ENCODE measurements at places on chromosomes 1 and 21.

DNA sequence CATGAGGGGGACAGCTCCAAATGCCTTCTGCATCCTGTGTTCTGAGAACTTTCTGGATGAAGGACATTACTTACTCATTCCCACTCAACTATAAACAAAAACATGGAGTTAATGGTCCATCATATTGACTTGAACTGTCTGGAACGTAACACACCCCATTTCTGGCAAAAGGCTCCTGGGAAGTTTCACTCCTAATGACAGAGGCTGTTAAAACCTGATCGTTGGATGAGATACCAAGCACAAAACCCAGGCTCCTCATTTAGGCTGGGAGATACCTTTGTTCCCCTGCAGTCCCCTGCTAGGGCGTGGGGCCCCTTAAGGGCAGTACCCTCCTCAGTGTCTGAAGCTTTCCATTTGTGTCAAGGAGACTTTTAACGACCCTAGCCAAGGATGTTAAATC is 78.9 kb downstream of the RHOU start:
- no peak for DNase-seq

GRCh38 chr1:15326691-15327588 is 79.9 kb downstream of the FHAD1 start:
- DNase-seq: no peak

DNA sequence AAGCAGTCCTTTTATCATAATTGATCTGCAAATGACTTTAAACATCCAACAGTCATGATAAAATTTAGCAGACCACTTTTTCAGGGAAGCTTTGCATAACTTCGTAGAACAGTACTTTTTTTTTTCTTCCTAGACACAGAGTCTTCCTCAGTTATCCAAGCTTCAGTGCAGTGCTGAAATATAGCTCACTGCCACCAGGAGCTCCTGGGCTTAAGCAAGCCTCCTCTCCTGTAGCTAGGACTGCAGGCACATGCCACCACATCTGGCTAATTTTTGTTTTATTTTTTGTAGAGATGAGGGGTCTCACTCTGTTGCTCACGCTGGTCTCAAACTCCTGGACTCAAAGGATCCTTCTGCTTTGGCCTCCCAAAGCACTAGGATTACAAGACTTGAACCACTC is 3.8 kb downstream of the F13B start:
- no peak for DNase-seq

- DNase-seq: no peak
Measured at GRCh38 chr1:185483664-185484450, 166.8 kb upstream of the IVNS1ABP start.

- DNase-seq: no peak
Measured at GRCh38 chr1:27438621-27439061, 46.2 kb downstream of the GPR3 start.

DNA sequence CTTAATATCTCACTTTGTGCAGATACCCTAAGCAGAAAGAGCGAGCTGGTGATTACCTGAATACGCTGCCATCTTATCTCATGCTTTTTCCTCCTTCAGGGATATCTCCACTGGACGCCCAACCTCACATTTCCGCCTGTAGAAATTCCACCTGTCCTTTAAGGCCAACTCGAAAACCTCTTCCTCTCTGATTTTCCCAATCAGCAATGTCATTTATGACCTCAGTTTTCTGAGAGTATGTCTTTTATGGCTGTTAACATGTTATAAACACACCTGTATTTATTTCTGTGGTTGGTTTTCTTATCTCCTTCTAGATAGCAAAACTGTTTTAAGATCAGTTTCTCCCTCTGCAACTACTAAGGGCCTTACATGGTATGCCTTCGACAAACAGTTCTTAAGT is 41.1 kb downstream of the CD34 start:
- DNase-seq: no peak

DNA sequence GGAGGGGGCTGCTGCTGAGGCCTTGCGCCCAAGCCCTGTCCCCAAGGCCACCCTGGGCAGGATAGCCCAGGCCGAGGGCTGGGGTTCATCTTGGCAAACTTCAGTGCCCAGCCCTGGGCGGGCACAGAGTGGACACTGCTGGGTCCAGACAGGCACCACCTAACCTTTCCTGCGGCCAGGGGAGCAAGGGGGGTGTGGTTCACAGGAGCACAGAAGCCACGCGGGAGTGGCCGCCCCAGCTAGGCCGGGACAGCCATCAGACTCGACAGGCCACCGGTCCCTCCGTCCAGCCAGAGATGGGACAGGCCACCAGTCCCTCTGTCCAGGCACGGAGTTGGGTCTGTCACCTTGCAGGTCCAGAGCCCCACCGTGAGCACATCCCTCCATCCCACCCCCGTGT is 28.9 kb downstream of the ARHGEF16 start:
- no peak for DNase-seq

DNA sequence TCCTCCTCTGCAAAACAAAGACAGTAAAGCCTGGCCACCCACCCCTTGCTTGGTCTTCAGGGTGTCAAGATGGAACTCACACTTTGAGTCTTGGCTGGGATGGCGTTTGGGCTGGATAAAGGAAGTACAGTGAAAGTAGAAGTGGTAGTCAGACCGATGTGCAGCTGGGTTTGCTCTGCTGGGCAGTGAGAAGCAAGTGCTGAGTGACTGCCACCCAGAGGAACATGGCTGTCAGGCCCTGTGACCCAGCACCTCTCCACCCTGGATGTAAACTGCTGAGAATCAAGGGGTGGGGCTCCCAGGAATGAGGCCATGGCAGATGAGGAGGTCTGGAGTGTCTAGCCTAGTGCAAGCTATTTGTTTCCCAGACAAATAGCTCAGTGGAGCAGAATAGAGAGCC is 51.2 kb downstream of the POFUT2 start:
- DNase-seq: no peak

- no peak for DNase-seq
Measured at GRCh38 chr1:93710499-93711453, 29.1 kb upstream of the BCAR3 start.

DNA sequence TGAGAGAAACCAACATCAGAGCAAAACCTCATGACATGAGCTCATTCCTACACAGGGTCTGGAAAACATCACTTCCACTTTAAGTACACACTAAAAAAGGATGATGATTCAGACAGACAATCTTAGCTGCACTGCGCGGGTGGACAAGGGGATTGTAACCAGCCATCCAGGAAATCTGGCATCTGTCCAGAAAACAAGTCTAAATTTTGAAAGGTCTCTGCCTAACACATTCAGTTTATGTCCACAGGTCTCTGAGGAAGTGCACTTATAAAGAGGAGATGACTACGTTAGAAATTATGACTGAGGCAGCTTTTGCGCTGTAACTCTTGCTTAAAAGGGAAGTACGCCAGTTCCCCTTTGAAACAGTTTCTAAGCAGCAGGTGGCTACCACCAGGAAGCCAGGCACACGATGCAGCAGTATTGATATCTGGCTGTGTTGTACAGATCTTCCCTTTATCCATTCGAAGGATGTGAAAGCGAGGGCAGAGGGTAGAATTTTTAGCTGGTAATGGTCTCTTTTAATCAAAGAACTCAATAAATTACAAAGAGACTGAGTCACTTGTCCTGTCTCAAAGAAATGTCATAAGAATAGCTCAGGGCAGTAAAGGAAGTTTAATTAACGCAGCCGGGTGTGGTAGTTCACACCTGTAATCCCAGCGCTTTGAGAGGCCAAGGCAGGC is 128.0 kb downstream of the SETD4 start:
- no peak for DNase-seq

- DNase-seq: no peak
Measured at GRCh38 chr1:63294803-63295594, 27.4 kb upstream of the FOXD3 start.

DNA sequence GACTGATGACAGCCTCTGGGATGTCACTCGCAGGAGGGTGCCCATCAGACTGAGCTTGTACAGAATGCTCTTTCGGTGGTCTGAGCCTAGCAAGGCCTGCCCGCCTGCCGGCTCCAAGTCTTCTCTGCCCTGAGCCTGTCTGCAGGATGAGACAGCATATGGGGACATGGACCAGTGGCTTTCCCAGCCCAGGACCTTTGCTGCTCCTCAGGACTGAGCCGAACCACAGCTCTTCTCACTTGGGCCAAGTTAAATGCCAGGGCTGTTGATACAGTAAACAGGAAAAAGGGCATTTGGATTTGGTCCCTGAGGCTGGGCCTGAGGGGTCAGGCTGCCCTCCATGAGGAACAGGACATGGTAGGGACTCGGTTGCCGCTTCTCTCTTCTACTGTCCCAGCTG is 64.3 kb upstream of the EPS8L3 start:
- DNase-seq: no peak

DNA sequence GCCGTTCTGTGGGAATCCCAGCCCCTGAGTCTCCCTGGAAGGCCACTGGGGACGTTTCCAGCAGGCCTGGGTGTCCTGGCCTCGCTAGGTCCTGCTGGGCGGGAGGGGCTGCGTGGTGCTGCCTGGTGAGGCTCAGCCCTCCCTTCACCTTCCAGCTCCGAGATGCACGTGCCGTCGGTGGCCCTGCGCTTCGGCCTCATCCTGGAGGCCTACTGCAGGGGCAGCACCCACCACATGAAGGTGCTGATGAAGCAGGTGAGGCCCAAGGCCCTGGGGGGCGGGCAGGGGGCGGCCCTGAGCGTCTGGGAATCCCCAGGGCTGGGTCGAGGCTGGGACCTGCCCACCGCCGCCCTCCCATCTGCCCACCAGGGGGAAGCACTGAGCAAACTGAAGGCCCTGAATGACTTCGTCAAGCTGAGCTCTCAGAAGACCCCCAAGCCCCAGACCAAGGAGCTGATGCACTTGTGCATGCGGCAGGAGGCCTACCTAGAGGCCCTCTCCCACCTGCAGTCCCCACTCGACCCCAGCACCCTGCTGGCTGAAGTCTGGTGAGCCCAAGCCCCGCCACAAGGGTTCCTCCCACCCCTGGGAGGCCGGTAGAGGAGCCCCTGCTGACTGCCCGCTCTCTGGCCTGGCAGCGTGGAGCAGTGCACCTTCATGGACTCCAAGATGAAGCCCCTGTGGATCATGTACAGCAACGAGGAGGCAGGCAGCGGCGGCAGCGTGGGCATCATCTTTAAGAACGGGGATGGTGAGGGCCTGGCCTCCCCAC is 70.3 kb downstream of the PIK3CD start:
- peak; percentile 81 for DNase-seq

- DNase-seq: no peak
Measured at GRCh38 chr1:227559926-227560325, 3.4 kb upstream of the ZNF678 start.

DNA sequence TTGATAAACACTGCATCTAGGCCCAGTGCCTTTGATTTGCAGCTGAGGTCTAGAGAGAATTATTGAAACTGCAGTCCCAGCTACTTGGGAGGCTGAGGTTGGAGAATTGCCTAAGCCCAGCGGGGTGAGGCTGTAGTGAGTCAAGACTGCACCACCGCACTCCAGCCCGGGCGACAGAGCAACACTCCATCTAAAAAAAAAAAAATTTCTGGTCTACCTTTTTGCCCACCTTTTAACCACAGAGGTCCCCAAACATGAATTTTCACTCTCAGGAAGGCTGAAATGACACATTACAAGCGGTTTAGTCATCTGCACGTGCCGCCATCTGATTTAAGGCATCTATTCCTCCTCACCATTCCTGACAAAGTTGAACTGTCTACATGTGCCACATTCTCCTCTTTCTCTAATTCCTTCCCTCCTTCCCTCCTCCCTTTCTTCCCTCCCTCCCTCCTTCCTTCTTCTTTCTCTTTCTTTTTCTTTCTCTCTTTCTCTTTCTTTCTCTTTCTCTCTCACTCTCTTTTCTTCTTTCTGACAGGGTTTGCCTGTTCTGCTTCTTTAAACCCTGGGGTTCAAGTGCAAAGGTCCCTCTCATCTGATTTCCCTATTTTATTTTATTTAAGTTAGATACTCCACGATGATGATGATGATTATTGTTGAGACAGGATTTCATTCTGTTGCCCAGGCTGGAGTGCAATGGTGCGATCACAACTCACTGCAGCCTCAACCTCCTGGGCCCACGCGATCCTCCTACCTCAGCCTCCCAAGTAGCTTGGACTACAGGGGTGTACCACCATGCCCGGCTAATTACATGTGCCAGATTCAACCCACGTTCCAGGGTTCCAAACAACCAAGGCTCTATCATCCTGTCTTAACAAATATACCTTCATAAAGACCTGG is 3.0 kb upstream of the SOD1 start:
- DNase-seq: no peak

GRCh38 chr1:9960706-9961562 is 17.7 kb downstream of the NMNAT1 start:
- DNase-seq: no peak

DNA sequence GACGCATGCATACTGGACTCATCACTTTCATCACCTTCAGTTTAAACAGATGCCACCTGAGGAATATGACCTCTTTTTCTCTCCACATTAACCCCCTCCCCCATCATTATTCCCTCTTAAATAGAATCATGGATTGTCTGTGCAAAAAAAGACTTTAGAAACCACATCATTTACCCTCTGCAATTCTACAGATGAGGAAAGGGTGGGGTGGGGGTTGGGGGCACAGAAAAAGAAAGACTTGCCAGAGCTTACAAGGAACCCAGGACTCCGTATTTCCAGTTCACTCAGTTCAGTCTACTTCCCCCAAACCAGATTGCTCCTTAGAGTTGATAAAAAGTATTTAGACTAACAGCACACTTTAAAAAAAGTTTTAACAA is 26.2 kb upstream of the NFIA start:
- no peak for DNase-seq

- no peak for DNase-seq
Measured at GRCh38 chr21:42306366-42307035, 8.7 kb downstream of the TFF3 start.

GRCh38 chr1:111965781-111966443 is 23.6 kb downstream of the KCND3 start:
- no peak for DNase-seq

GRCh38 chr21:28627691-28628090 is 365.0 kb downstream of the LTN1 start:
- DNase-seq: no peak

GRCh38 chr1:31981972-31982371 is 31.7 kb upstream of the KHDRBS1 start:
- peak; percentile 7 for DNase-seq

- no peak for DNase-seq
Measured at GRCh38 chr1:27945020-27945419, 10.2 kb downstream of the SMPDL3B start.

DNA sequence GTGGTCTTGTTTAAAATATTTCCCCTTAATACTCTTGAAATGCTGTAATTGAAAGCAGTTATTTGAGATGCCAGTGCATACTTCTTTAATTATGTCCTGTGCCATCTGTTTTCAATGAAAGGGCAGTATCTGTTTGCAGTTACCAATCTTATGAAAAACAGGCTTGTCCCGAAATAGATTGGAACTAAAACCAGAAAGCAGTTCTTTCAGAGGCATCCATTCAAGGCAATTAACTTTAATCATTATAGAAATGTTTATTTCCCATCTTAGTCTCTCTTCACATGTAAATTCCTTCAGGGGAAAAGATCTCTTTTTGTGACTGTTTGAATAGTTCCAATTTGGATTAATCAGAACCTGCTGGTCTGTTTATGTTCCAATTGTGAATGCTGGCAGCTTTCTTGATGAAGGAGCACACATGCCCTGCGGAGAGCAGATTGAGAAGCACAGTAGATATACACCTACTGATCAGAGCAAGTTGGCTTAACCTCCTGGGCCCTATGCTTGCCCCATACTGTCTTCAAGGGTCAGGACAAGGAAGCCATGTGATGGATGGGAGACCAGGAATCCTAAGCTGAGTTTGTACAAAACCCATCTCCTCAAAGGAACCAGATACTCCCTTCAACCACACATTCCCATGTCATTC is 41.6 kb upstream of the MROH9 start:
- no peak for DNase-seq

Data from T-helper 9 cell (primary cell).